ENCODE measurements at places on chromosomes 4 and X.

GRCh38 chrX:116499780-116500179 is 37.0 kb upstream of the CT83 start:
- no peak for DNase-seq

DNA sequence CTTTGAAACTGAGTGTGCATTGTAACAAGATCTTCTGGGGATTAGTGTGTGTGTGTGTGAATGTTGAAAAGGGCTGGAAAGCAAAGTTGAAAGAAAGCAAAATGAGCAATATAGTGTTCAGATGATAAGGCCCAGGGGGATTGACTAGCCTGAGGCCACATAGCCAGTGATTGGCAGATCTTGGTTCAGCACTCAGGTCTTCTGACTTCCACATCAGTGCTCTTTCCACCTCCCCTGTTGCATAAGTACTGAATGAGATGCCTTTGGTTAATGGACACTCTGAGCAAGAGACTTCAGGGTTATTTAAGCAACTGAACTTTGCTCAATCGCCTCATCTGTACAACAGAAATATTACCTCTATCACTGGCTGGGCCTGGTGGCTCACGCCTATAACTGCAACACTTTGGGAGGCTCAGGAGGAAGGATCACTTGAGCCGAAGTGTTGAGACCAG is 120.4 kb downstream of the TMEM164 start:
- DNase-seq = no peak

DNA sequence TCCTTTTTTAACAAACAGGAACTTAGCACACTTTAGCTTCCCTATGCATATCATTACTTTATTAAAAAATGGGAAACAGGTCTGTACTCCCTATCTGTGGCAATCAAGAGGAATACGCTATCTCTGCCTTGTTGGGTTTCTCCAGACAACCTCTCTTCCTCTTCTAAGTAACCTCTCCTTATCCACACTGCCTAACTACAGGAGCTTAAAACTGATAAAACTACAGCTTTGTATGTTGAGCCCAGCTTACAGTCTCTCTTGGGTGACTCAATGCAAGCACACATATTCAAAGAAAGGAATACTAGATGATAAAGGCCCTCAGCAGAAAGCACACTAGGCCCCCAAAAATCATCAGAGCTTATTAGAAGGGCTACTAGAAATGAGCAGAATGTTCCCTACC is 8.9 kb downstream of the NUP62CL start:
- DNase-seq = no peak

DNA sequence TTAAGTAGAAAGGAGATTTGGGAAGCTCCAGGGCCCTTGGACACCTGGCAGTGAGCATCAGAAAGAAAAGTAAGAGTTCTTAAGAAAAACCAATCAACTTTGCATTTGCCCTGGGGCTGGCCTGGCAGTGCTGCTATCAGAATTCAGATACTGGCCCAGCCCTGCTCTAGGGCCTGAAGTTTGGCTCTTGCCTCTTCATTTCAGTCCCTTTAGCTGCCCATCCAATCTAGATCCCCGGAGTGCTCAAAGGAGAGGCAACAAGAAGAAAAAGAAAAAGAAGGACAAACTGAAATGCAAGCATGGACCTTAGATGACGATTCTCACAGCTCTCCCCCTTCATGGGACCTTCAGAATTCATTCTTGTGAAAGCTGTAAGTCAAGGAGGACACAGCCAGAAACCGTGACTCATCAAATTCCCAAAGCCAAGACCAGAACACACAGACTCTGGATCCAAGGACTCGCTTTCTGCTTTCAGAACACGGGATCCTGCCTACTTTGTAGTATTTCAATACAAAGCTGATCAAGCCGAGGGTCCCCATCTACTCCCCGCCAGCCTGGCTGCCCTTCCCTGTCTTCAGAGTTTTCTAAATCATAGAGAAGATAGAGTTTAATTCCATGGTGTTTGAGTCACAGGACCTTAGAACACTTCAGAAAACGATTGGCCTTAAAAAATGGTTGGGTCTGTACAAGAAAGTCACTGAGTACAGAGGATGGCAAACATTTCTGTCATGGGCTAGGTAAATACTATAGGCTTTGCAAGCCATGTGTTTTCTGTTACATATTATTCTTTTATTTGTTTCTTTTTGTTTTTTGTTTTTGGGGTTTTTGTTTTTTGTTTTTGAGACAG is 103.7 kb downstream of the RBM47 start:
- DNase-seq = no peak

DNA sequence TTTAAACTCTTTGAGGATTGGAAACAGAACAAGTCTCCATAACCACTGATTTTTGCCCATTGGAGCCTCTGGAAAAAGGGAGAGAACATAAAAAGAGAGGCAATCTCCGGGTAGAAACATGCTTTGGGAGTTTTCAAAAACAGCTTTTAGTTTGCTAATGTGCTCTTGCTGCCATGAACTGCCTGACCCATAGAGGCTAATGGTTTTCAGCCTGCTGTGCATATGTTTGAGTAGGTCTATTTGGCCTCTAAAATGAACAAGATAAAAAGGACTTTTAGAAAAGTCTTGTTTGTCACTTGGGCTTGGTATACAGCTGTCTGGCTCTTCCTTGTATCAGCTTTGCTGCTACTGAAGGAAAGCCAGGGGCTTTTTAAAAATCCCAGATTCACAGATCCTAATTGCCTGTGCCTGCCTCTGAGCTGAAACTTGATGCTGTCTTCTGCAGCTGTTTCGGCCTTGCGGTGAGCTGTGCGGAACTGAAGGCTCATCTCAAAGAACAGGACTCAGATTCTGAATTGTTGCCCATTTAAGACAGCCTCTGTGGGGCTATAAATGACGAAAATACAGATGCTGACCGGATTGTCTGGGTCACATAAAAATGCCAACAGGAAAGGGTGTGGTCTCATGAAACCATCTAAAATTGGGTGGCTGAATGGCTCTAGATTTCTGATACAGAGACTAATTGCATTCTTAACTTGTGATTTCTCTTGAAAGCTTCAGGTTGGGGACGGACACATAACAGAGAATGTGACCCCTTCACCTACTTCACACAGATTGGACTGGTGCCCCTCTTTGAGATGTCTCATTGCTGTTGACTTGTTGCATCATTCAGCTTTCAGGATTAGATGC is 18.4 kb upstream of the ZNF41 start:
- no peak for DNase-seq

GRCh38 chr4:156953001-156953400 is 18.6 kb downstream of the PDGFC start:
- DNase-seq = no peak

- DNase-seq = no peak
Measured at GRCh38 chrX:12494400-12495138, 296.6 kb upstream of the PRPS2 start.

DNA sequence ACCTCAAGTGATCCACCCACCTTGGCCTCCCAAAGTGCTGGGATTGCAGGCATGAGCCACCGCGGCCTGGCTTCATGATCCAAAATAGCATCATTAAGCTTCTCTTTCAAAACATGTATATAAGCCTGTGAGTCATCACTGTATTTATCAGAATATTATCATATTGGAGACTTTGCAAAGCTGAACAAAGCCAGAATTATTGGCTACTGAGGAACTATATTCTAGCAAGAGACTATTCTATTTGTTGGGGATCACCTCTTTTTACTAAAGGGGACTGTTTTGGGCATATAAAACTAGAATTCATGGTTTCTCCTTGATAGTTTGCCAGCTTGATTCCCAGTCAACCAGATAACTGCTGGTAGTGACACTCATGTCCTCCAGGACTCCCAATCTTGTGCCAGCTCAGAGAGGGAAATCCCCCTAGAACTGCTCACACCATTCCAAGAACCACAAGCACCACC is 40.1 kb downstream of the TET2 start:
- no peak for DNase-seq

GRCh38 chr4:153933915-153934687 is 145.2 kb upstream of the SFRP2 start:
- DNase-seq = no peak

- peak; percentile 27 for DNase-seq
Measured at GRCh38 chr4:15006416-15007024, 4.2 kb downstream of the CPEB2 start.

- DNase-seq = no peak
Measured at GRCh38 chr4:1099270-1099669, 14.1 kb downstream of the RNF212 start.

- DNase-seq = no peak
Measured at GRCh38 chr4:16034010-16034748, 49.6 kb downstream of the PROM1 start.

DNA sequence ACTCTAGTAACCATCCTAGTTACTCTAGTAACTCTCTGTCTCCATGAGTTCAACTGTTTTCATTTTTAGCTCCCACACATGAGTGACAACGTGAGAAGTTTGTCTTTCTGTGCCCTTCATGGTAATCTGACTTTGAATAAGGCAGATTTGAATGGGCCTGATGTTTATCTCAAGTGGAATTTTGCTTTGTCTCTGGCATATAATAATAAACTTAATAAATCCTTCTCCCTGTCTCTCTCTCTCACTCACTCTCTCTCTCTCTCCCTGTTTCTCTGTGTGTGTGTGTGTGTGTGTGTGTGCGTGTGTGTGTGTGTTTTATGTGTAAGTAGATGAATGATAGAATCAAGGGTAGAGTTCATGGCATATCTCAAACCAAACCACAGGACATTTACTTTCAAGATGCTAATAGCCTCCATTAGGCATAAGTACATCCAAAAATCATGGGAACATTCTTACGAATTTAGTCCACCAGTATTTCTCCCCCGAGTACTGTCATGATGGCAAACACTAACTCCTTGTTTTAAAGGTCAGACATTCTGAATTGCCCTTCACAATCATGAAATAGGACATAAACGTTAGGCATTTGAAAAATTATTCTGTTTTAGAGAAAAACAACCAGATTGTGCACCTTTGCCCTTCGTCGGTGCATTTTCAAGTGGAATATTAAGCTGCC is 193.1 kb downstream of the SPATA18 start:
- DNase-seq = no peak

- peak; percentile 28 for DNase-seq
Measured at GRCh38 chrX:80285131-80285773, 135.0 kb upstream of the TENT5D start.

DNA sequence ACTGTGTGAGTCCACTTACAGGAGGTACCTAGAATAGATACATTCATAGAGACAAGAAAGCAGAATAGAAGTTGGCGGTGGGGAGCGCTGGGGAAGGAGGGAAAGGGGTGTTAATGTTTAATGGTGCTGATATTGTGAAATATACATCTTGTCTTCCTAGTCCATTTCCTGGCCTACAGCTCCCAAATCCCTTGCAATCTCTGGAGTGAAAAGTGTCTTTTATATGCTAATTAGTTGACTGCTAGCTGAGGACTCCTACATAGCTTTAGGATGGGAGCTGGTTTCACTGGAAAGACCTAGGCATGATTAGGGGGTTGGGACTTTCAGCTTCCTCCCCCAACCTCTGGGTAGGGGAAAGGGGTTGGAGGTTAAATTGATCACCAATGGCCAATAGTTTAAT is 36.0 kb downstream of the FUNDC1 start:
- DNase-seq = no peak

GRCh38 chrX:100652266-100652665 is 8.3 kb downstream of the SRPX2 start:
- DNase-seq = no peak

DNA sequence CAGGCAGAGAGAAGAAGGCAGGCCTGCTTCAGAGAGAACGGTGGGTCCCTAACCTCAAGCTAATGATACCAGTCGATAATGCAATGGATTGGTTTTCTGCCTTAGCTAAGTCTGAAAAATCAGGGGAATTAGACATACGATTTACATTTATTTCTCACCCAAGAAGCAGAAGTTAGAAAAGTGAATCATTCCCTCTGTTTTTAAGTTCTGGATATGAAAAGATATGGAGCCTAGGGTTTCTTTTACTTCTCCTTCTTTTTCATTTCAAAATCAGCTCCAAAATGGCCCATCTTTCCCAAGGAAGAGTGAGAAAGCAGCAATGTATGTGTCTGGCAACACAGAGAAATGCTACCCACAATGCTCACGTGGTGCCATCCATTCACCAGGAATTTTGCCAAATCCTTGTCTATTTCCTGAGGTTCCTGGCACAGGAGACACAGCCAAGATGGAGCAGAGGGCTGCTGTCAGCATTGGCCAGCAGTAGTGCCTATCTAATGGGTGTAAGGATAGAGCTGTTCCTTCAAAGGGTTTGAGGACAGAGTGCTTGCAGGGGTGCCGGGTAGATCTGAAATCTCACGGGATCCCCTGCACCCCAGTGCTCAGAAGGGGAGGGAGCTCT is 231.5 kb downstream of the MAML3 start:
- no peak for DNase-seq

- DNase-seq = no peak
Measured at GRCh38 chr4:148730082-148730640, 287.9 kb upstream of the NR3C2 start.

GRCh38 chr4:102319594-102319993 is 25.7 kb downstream of the SLC39A8 start:
- DNase-seq = no peak

DNA sequence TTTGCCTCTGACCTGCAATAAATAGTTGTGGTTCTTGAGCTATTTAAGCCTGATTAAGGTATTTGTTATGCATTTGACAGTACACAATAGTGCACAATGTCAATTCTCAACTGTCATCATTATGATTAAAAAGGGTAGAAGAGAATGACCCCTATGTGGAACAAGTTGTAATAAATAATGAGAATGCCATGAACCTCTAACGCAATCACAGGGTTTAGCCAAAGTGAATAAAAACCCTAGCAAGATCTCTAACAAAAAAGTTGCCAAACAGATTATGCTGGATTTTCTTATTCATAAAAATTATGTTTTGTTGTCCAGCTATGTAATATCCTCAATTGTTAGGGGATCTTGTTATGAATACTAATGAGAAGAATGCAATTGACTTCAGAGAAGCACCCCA is 387.4 kb downstream of the GPAT3 start:
- no peak for DNase-seq

DNA sequence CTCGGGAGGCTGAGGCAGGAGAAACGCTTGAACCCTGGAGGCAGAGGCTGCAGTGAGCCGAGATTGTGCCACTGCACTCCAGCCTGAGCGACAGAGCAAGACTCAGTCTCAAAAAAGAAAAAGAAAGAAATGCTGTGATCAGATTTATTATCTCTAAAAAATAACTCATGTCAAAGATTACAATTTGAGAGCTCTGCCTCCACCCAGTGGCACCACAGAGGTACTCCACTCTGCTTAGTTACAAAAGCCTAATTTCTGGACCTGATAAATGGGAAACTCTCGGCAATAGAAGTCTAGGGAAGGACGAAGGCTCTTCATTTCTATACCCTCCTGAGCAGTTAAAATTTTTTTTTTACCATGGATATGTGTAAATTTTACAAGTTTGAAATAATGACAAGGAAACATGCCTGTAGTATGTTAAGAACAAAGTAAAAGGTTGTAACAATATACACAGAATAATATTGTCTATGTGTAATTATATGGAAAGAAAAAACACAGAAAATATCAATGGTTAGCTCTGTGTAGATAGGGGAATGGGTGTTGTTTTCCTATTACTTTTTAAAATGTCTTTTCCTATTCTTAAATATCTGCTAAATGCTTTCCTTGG is 149.8 kb downstream of the STIM2 start:
- peak; percentile 57 for DNase-seq

GRCh38 chr4:52550186-52550585 is 108.9 kb downstream of the USP46 start:
- no peak for DNase-seq

DNA sequence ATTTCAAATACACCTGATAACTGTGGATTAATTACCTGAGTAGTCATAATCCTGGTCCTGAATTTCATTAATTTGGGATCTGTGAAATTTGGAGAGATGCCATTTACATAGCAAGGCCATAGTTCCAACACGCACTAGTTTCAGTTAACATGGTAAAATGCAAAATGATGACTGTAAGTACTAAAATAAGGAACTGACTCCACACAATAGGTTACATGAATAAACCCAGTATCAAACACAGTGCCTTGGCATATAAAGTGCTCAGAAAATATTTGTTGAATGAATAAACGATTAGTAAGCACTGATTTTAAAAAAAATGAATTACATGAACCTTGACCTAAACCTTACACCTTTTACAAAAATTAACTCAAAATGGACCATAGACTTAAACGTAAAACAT is 9.0 kb downstream of the FBXO8 start:
- DNase-seq = no peak
